Activated CD4-positive, alpha-beta memory T cell treated with anti-CD3 and anti-CD28 coated beads, Interleukin-2, amount 10 ng/mL, durations not matched to agents 7 days and 5 days (primary cell): ENCODE measurements at places on chromosomes 2 and 18. TPM values are rescaled to one million over a fixed set of nuclear protein-coding genes. Genes with fewer than 3 reads are reported as not detected.

DNA sequence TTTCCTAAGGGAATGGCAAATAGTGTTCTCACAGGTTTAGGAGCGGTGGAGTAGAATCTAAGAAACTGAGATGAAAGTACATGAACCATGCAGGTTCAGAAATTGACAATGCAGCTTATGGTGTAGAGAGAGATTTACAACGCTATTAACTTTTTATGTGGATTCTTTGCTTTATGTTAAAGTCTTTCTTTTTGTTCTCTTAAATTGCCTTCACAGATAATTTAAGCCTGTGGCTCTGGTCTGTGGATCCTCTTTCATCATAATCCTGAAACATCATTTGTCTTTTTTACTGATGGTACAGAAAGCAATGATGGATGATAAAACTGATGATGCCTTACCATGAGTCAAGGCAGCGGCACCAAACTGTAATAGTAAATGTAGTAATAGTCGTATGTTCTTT is 30.3 kb downstream of the SOCS6 start:
- no peaks in the 10 kb centered on the region for H3K4me1 ChIP-seq
- no peaks in the 10 kb centered on the region for H3K36me3 ChIP-seq
- no peak for DNase-seq
- H3K4me3 ChIP-seq = no peak overlapping the region
- no peaks in the 10 kb centered on the region for H3K27me3 ChIP-seq
- no peak overlapping the region for H3K27ac ChIP-seq

- H3K4me3 ChIP-seq = no peak overlapping the region
- no peaks in the 10 kb centered on the region for H3K27me3 ChIP-seq
- no peaks in the 10 kb centered on the region for H3K36me3 ChIP-seq
- H3K4me1 ChIP-seq = no peaks in the 10 kb centered on the region
- DNase-seq = no peak
- no peak overlapping the region for H3K27ac ChIP-seq
Measured at GRCh38 chr2:155519529-155520130, 812.9 kb downstream of the NR4A2 start.

ALPP gene
- total RNA-seq = not detected

DNA sequence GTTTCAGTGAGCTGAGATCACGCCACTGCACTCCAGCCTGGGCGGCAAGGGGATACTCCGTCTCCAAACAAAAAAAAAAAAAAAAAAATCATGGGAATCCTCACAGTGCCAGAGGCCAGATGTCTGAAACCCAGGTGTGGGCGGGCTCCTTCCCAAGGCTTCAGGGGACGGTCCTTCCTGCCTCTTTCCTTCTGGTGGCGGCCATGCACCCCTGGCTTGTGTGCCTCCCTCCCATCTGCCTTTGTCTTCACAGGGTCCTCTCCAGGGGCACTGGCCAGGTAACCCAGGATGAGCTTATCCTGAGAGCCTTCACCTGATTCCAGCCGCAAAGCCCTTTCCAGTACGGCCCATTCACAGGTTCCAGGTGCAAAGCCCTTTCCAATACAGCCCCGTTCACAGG is 40.9 kb upstream of the GPC1 start:
- no peak overlapping the region for H3K27ac ChIP-seq
- H3K4me1 ChIP-seq = peaks cover 3% of the 10 kb centered on the region
- H3K36me3 ChIP-seq = no peaks in the 10 kb centered on the region
- H3K4me3 ChIP-seq = no peak overlapping the region
- H3K27me3 ChIP-seq = no peaks in the 10 kb centered on the region
- no peak for DNase-seq

- H3K27ac ChIP-seq = no peak overlapping the region
- H3K4me1 ChIP-seq = no peaks in the 10 kb centered on the region
- DNase-seq = no peak
- no peak overlapping the region for H3K4me3 ChIP-seq
- H3K27me3 ChIP-seq = peaks cover 7% of the 10 kb centered on the region
Measured at GRCh38 chr2:206378835-206379234, 64.5 kb upstream of the ADAM23 start.

LGALSL gene
- total RNA-seq = 2.6 TPM

GRCh38 chr2:181313845-181314244 is 143.3 kb upstream of the ITGA4 start:
- H3K27me3 ChIP-seq = no peaks in the 10 kb centered on the region
- H3K36me3 ChIP-seq = no peaks in the 10 kb centered on the region
- H3K4me3 ChIP-seq = no peak overlapping the region
- H3K27ac ChIP-seq = peak overlapping the region; percentile 90
- no peak for DNase-seq

GRCh38 chr18:23499291-23499781 is 4.0 kb upstream of the RMC1 start:
- DNase-seq = no peak
- no peak overlapping the region for H3K27ac ChIP-seq
- H3K36me3 ChIP-seq = peaks cover 7% of the 10 kb centered on the region
- H3K4me1 ChIP-seq = peaks cover 30% of the 10 kb centered on the region

DNA sequence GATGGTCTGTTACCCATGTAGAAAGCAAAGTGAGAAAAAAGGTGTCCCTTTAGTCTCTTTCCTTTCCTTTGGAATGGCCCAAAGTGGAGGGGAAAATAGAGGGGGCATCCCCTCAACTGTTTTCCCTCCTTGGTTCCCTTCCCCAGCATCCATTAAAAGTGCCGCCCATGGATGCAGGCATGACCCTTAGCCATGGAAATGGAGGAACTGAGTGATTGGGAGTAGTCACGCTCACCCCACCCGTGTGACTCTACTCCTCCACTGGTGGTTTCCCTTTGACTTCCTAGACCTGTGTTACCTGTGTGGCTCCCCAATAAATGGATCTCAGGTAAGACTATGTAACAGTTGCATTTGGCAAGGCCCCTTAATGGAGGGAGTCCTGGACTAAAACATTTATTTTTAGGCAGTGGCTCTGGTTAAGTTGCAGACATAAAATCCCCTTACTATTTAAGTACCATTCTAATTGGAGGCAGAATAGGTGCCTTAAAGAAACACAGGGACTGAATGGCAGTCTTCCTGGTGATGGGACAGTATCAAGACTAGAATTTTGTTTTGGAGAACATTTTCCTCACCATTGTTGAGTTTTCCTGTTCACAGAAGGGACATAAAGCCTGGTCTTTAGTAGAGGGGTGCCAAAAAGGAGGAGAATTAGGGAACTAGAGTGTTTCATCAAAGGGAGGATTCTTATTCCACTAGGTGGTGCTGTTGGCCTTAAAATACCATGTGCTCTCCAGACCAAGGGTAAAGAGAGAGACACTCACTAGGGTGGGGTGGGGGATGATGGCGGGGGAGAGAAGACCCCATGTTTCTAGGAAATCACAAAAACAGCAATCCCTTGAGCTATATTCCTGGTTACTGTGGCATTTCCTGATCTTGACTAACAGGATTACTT is 25.7 kb upstream of the PLA2R1 start:
- H3K36me3 ChIP-seq = peaks cover 13% of the 10 kb centered on the region
- no peaks in the 10 kb centered on the region for H3K4me1 ChIP-seq
- DNase-seq = no peak
- H3K27me3 ChIP-seq = no peaks in the 10 kb centered on the region
- H3K27ac ChIP-seq = no peak overlapping the region

DNA sequence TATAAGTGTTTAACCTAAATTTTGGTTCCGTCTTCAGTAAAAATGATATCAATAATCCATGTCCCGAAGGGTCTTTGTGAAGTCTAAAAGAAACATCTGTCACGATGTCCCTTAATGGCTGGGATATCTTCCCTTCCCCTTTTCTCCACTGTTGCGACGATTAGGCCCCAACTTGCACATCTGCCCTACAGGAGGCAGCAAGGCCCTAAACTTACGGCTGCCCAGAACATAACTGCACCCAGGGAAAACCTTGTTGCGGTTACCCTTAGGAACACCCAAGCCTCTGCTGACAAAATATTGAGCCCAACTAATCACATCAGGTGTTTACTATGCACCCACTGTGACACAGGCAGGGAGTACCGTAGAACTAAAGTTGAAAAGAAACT is 1.3 kb upstream of the SMAD2 start:
- peaks cover 13% of the 10 kb centered on the region for H3K36me3 ChIP-seq
- peaks cover 10% of the 10 kb centered on the region for H3K27me3 ChIP-seq
- peak overlapping the region; percentile 76 for H3K4me3 ChIP-seq
- peaks cover 41% of the 10 kb centered on the region for H3K4me1 ChIP-seq
- H3K27ac ChIP-seq = peak overlapping the region; percentile 86
- DNase-seq = peak; percentile 42

MSGN1 gene
- not detected for total RNA-seq

DNA sequence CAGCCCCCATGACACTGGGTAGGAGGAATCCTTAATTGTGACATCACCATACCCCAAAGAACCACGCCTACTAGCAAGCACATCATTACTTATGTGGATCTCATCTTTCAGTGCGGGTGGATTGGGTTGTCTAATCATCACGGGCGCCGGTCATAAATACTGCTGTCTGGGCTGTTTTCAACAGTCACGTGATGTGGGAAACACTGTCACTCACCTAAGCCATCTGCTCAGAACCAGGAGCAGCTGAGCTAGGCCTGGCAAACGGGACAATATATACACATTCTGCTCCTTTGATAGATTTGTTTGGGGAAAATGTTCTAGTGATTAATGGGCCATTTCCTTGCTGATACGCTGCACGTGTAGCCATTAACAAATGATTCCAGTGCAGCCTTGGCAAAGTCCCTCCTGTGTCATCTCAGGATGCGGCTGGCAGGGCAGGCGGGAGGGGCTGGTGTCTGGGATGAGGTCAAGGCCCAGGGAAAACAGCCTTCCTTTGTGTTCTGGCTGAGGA is 145.9 kb upstream of the COPS8 start:
- H3K4me3 ChIP-seq = no peak overlapping the region
- no peak for DNase-seq
- no peaks in the 10 kb centered on the region for H3K36me3 ChIP-seq
- H3K27ac ChIP-seq = no peak overlapping the region

- H3K4me1 ChIP-seq = no peaks in the 10 kb centered on the region
- H3K27ac ChIP-seq = no peak overlapping the region
- no peak for DNase-seq
- no peak overlapping the region for H3K4me3 ChIP-seq
- no peaks in the 10 kb centered on the region for H3K36me3 ChIP-seq
Measured at GRCh38 chr2:235106874-235107639, 155.2 kb downstream of the SH3BP4 start.

GRCh38 chr2:46569766-46570165 is 90.4 kb downstream of the TMEM247 start:
- H3K4me1 ChIP-seq = no peaks in the 10 kb centered on the region
- H3K27ac ChIP-seq = no peak overlapping the region
- no peaks in the 10 kb centered on the region for H3K27me3 ChIP-seq
- DNase-seq = no peak

GRCh38 chr2:116142644-116143227 is 1671.8 kb upstream of the DDX18 start:
- no peak for DNase-seq
- peaks cover 10% of the 10 kb centered on the region for H3K4me1 ChIP-seq
- H3K27ac ChIP-seq = no peak overlapping the region
- no peaks in the 10 kb centered on the region for H3K27me3 ChIP-seq
- no peak overlapping the region for H3K4me3 ChIP-seq

GRCh38 chr2:97907369-97908100 is 88.2 kb downstream of the TMEM131 start:
- no peaks in the 10 kb centered on the region for H3K27me3 ChIP-seq
- no peak overlapping the region for H3K4me3 ChIP-seq
- no peak overlapping the region for H3K27ac ChIP-seq
- peaks cover 51% of the 10 kb centered on the region for H3K36me3 ChIP-seq
- peaks cover 22% of the 10 kb centered on the region for H3K4me1 ChIP-seq

DNA sequence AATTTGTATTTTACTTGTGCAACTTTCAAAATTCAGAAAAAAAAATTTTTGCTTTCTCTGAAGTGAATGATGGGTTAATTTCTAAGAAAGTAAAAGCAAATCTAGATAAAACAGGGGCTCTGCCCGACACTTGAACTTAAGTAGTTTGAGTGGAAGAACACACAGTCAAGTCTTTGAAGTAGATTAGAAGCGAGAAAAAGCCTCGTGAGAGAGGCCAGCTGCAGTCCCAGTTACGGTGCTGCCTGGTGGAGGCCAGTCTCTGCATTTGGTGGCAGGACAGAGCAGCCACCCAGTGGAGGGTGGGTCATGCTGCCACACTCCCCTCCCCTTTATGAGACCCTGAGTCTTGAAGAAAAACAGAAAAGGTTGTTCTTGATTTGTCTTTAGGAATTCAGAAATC is 81.8 kb downstream of the INPP5D start:
- peak overlapping the region; percentile 92 for H3K27ac ChIP-seq
- peak overlapping the region; percentile 46 for H3K4me3 ChIP-seq
- H3K27me3 ChIP-seq = no peaks in the 10 kb centered on the region
- peaks cover 53% of the 10 kb centered on the region for H3K4me1 ChIP-seq
- H3K36me3 ChIP-seq = peaks cover 82% of the 10 kb centered on the region

ITGB6 gene
- not detected for total RNA-seq

- H3K27me3 ChIP-seq = no peaks in the 10 kb centered on the region
- DNase-seq = no peak
- no peak overlapping the region for H3K4me3 ChIP-seq
- H3K27ac ChIP-seq = no peak overlapping the region
- no peaks in the 10 kb centered on the region for H3K36me3 ChIP-seq
Measured at GRCh38 chr18:25805323-25805722, 285.1 kb downstream of the SS18 start.

LRRTM4 gene
- not detected for total RNA-seq

GRCh38 chr2:236971131-236971821 is 114.4 kb upstream of the COPS8 start:
- H3K4me1 ChIP-seq = peaks cover 38% of the 10 kb centered on the region
- H3K27ac ChIP-seq = no peak overlapping the region
- H3K4me3 ChIP-seq = no peak overlapping the region
- peak; percentile 1 for DNase-seq

DNA sequence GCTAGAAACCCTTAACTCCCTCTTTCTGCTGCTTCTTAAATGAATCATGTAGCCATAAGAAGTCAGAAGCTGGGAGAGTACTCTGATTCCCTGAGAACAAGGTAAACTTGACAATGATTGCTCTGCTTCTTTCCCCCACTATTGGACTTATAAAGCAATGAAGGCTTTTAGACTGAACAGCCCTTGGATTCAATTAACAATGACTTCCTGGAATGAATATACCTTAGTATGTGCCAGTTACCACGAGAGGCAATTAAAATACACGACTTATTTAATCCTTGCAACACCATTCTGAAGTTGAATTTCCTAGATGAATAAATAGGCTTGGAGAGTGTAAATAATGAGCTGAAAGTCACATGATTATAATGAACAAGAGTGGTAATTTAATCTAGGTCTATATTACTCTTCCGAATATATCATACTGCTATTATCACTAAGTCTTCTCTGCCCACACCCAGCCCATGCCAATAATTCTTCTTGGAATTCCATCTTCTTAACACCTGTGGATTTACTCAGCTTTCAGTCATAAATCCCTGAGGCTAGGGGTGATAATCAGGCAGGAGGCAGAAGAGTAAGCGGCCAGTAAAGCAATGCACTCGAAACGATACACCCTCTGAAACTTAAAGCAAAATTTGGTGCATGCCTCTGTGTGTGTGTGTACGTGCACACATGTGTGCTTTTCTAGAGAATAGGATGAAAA is 170.2 kb downstream of the ATAD2B start:
- no peak for DNase-seq
- H3K27me3 ChIP-seq = no peaks in the 10 kb centered on the region
- H3K36me3 ChIP-seq = peaks cover 15% of the 10 kb centered on the region
- H3K4me1 ChIP-seq = peaks cover 6% of the 10 kb centered on the region
- no peak overlapping the region for H3K4me3 ChIP-seq

GRCh38 chr18:59101830-59102414 is 37.8 kb upstream of the SEC11C start:
- DNase-seq = no peak
- no peak overlapping the region for H3K27ac ChIP-seq
- no peak overlapping the region for H3K4me3 ChIP-seq
